ENCODE measurements at places on chromosomes 3 and 15.
A peak's percentile ranks its signal among the peaks of the same experiment; 100 is the strongest.

DNA sequence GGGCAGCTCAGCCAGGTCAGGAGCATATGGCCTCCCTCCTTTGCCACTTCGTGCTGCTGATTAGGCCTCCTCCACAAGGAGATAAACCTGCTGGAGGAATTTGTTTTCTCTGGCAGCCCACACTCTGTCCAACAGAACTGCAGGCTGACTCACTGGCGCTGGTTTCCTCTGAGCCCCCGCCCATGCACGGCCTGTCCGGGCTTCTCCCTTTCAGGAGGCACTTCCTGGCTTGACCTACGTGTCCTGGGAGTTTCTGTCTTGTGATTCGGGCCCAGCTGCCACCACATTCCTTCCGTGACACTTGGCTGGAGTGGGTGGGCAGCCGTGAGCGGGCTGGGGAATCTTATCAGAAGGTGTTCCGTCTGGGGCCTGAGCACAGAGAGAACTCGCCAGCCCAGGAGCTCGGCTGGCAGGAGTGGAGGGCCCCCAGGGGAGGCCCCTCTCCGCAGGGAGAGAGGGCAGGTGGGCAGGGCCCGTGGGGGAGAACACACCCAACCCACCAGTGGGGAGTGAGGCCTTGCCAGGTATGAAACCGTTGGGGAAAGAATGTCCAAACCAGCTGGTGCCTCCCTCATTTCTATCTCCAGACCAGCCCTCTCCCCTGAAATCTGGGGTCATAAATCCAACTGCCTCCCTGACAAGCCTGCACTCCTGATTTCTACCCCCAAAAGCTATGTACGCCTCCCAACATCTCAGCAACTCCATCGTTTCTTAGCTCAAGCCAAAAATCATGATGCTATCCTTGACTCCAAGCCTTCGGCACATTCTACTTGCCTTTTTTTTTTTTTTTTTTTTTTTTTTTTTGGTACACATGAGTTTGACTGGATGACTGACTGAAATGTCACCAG, 110.6 kb upstream of the MEF2A start:
- peaks cover 45% of the 10 kb centered on the region for H3K4me1 ChIP-seq
- DNase-seq, result peak; percentile 81
- H3K4me3 ChIP-seq, result peak overlapping the region; percentile 50

- peaks cover 5% of the 10 kb centered on the region for H3K36me3 ChIP-seq
- H3K27ac ChIP-seq, result peak overlapping the region; percentile 84
- peak; percentile 46 for DNase-seq
Observed at GRCh38 chr3:47009225-47010110, 30.0 kb downstream of the NBEAL2 start.

DNA sequence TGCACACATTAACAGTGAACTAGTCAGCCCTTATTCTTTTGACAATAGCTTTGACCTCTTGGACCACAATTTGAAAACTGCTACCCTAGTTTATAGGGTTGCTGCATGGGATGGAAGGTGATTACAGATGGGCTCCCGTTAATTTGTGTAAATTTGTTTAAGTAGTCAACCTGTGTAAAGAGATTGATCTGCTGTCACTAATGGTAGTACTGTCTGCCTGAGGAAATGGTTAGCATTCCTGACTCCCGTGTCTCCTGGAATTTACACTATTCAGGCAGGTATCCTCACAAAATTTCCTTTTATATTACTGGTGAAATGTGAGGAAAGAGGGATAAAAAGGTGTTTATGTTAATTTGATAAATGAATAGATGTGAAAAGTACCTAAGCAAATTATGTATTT, 15.3 kb upstream of the EBLN2 start:
- no peak overlapping the region for H3K4me3 ChIP-seq
- no peaks in the 10 kb centered on the region for H3K27me3 ChIP-seq
- no peaks in the 10 kb centered on the region for H3K36me3 ChIP-seq
- peaks cover 9% of the 10 kb centered on the region for H3K4me1 ChIP-seq

DNA sequence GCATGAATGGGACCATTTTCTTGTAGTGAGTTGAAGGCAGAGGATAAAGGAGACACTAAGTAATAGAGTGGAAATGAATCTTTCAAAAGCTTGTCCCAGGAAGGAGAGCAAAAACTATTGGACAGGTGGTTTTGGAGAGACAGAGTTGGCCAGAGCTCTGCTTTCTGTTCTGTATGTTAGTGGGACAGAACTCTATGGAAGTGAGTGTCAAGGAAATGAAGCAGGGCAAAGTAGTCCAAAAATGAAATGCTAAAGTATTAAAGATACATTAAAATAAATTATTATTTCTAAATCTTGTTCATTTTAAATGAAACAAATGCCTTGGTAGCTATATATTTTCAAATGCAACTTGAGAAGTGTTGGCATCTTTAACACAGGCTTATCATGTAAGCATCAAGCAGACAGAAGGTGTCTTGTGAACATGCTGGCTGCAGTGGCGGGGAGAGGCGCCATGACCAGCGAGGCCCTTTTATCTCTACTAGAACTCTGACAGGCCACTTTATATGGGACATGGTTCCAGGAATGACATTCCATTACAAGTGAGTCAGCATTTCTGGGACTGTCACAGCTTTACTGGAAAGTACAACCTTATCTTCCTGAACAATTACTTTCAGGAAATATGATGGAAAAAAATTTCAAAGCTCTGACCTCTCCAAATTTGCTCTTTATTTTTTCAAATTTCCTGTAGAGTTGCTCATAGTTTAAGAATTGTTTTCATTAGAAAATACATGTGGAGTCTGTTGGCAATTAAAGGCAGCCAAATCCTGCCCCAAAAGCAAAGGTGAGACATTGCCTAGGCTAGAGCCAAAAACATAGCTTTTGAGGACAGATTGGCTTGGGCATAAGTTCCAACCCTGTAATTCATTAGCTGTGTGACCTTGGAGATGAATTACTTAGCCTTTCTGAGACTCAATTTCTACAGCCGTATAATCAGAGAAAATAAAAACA, 106.5 kb downstream of the ECT2 start:
- H3K4me3 ChIP-seq, result no peak overlapping the region
- no peak overlapping the region for H3K27ac ChIP-seq
- H3K4me1 ChIP-seq, result peaks cover 9% of the 10 kb centered on the region
- DNase-seq, result no peak
- H3K27me3 ChIP-seq, result no peaks in the 10 kb centered on the region
- H3K36me3 ChIP-seq, result no peaks in the 10 kb centered on the region

- H3K27me3 ChIP-seq, result no peaks in the 10 kb centered on the region
- DNase-seq, result no peak
- H3K36me3 ChIP-seq, result no peaks in the 10 kb centered on the region
- peaks cover under 1% of the 10 kb centered on the region for H3K4me1 ChIP-seq
- H3K4me3 ChIP-seq, result no peak overlapping the region
Observed at GRCh38 chr3:113953677-113954076, 5.9 kb downstream of the ZDHHC23 start.

- no peaks in the 10 kb centered on the region for H3K27me3 ChIP-seq
- DNase-seq, result no peak
- H3K36me3 ChIP-seq, result no peaks in the 10 kb centered on the region
- no peak overlapping the region for H3K27ac ChIP-seq
- H3K4me3 ChIP-seq, result no peak overlapping the region
Observed at GRCh38 chr15:29071232-29071881, 185.6 kb downstream of the APBA2 start.

- no peak overlapping the region for H3K4me3 ChIP-seq
- no peaks in the 10 kb centered on the region for H3K4me1 ChIP-seq
- no peaks in the 10 kb centered on the region for H3K27me3 ChIP-seq
- no peak for DNase-seq
Observed at GRCh38 chr15:51866751-51867150, 37.3 kb downstream of the TMOD3 start.

DNA sequence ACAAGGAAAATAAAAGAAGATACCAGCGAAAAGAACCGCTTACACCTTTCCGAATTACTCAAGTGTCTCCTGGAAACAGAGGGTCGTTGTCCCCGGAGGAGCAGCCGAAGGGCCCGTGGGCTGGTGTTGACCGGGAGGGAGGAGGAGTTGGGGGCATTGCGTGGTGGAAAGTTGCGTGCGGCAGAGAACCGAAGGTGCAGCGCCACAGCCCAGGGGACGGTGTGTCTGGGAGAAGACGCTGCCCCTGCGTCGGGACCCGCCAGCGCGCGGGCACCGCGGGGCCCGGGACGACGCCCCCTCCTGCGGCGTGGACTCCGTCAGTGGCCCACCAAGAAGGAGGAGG, 325 bp downstream of the ALCAM start:
- H3K27ac ChIP-seq, result peak overlapping the region; percentile 86
- H3K4me1 ChIP-seq, result peaks cover 32% of the 10 kb centered on the region
- no peaks in the 10 kb centered on the region for H3K27me3 ChIP-seq

DNA sequence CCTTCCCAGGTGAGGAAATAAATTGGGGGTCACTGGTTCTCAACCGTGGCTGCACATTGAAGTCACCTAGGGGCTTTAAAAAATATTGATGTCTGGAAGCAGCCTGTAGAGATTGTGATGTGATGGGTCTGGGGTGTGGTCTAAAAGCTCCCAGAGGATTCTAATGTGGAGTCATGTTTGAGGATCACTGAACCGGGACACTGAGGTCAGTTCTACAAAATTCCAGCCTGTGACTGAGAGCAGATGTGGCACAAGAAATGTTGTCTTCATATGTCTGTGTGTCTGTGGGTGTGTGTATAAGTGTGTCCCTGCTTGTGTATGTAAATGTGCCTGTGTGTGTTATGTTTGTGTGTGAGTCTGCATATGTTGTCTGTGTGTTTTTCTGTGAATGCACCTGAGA, 79.9 kb downstream of the TLE3 start:
- H3K27me3 ChIP-seq, result no peaks in the 10 kb centered on the region

GRCh38 chr3:144865948-144866347, 894.3 kb downstream of the DIPK2A start:
- DNase-seq, result no peak
- no peak overlapping the region for H3K4me3 ChIP-seq
- no peaks in the 10 kb centered on the region for H3K27me3 ChIP-seq
- no peaks in the 10 kb centered on the region for H3K4me1 ChIP-seq
- H3K27ac ChIP-seq, result no peak overlapping the region

DNA sequence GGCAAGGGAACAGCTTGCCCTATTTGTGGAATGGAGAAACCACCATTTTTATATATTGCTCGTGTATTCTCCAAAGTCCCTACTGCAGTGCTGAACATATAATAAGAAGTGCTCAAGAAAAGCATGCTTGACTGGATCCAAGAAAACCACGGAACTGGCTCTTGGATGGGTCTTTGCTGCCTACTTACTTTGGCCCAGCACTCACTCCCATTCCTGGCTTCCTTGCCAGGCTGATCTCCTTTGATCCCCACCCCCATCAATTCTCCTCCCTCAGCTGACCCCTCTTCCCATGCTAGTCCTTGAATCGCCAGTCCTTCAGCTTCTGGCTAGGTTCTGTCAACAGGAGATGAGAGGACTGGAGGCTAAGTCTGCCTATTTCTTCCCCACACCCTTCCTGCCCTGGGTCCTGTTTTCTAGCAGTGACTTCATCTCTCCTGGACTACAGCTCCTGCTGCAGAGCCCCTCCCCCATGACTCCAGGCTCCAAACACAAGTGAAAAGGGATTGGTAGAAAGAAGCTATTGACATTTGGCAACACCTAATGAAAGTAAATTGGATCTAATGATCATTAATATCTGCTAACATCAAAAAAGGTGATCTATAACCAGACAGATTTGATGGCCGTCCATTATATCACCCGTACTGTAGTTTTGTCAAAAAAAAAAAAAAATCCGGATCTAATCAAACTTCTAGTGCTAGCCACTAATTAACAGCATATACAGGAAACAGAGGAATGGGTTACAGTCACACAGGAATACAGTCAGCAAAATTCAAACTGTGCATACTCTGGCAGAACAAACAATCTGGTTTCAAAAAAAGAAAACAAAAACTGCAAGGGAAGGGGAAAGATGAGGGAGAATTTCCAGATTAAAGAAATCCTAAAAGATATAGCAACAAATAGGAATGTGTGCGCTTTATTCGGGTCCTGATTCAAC, 7.8 kb downstream of the FAM240A start:
- no peak overlapping the region for H3K27ac ChIP-seq
- H3K4me3 ChIP-seq, result no peak overlapping the region
- DNase-seq, result no peak
- no peaks in the 10 kb centered on the region for H3K27me3 ChIP-seq

GRCh38 chr15:96392380-96393208, 62.1 kb downstream of the NR2F2 start:
- no peak overlapping the region for H3K4me3 ChIP-seq
- no peak for DNase-seq
- H3K27ac ChIP-seq, result no peak overlapping the region

DNA sequence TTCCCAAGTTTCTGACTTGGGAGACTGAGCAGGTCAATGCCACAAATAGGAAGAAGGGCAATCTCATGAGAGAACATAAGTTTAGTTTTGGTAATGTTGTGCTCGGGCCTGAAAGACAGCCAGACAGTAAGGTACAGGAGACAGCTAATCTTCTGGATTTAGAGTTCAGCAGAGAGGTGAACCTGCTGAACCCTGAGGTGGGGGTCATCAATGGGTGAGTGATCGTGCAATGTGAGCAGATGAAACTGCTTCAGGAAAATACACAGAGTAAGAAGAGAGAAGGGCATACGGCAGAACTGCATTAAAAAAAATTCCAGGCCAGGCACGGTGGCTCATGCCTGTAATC, 23.3 kb downstream of the RUBCN start:
- no peaks in the 10 kb centered on the region for H3K27me3 ChIP-seq
- no peaks in the 10 kb centered on the region for H3K36me3 ChIP-seq
- H3K27ac ChIP-seq, result peak overlapping the region; percentile 95
- peaks cover 19% of the 10 kb centered on the region for H3K4me1 ChIP-seq

- H3K4me3 ChIP-seq, result no peak overlapping the region
- no peaks in the 10 kb centered on the region for H3K27me3 ChIP-seq
- no peaks in the 10 kb centered on the region for H3K4me1 ChIP-seq
- H3K36me3 ChIP-seq, result no peaks in the 10 kb centered on the region
- no peak overlapping the region for H3K27ac ChIP-seq
Observed at GRCh38 chr3:164401923-164402322, 676.4 kb downstream of the SI start.

DNA sequence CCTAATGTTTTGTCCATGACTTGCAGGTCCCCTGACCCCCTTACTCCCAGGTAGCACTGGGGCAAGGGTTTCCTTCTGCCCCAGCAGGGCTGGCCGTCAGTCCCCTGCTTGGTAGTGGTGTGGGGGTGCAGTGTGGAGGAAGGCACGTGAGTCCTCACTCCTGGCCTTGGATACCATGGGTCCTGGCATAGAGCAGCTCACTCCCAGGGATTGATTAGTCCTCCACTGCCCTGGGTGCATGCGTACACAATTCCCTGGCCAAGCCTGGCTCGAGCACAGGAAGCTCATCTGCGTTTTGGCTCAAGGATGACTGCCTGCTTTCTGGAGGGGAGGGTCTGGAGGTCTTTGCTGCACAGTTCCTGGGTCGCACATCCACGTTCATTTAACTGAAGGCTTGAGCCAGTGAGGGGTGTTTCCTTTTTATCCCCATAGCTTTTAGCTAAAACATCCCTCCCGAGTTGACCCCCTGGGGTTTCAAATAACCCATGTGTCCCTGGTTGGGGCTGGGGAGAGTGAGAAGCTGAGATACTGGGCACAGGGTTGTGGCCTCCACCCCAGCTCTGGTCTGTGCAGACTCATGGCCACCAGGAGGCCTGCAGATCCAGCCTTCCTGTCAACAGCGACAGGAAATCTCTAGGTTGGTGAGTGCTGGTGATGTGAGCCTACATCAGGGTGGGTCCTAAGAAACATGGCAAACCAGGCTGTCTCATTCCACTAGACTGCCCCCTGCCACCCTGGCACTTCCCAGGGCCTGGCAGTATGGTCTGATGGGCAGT, 11.5 kb downstream of the HEMK1 start:
- H3K4me1 ChIP-seq, result peaks cover 12% of the 10 kb centered on the region
- no peaks in the 10 kb centered on the region for H3K27me3 ChIP-seq
- H3K36me3 ChIP-seq, result peaks cover 17% of the 10 kb centered on the region
- no peak for DNase-seq

- H3K4me3 ChIP-seq, result no peak overlapping the region
- DNase-seq, result no peak
- H3K27me3 ChIP-seq, result no peaks in the 10 kb centered on the region
- H3K36me3 ChIP-seq, result no peaks in the 10 kb centered on the region
- no peaks in the 10 kb centered on the region for H3K4me1 ChIP-seq
Observed at GRCh38 chr3:76083992-76084391, 298.6 kb upstream of the ZNF717 start.
